Lower leg skin (tissue), 4 donors: ENCODE measurements at places on chromosomes 2 and 18.

DNA sequence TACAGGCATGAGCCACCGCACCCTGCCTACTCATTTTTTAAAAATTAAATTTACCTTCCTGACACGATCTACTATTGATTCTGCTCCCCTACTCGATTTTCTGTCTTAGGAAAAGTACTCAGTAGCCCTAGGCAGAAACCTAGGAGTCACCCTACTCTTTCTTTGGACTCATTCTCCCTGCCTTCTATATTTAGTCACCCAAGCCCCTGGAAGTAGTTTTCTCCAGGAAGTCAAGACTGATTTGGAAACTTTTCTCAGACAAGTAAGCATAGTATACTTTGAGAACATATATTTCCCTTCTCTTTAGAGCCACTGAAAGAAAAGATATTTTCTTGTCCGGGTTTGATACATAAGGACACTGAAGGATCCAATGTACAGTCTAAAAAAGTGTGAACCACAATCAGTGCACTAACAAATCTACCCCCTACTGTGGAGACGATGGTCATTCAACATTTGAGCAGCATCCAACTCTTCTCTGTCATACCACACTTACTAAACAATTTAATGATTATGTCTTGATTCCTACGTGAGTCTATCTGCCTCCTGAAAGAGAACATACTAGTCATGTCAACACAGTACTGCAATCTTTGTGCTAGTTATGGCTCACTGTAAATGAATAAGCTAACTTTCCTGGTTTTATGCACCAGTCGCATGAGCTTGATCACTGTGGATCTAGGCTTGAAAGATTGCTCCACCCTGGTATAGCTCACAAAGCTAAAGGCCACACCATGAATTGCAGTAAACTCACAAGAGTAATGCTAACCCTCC, 19.8 kb downstream of the YWHAQ start:
- DNase-seq: no peak

DNA sequence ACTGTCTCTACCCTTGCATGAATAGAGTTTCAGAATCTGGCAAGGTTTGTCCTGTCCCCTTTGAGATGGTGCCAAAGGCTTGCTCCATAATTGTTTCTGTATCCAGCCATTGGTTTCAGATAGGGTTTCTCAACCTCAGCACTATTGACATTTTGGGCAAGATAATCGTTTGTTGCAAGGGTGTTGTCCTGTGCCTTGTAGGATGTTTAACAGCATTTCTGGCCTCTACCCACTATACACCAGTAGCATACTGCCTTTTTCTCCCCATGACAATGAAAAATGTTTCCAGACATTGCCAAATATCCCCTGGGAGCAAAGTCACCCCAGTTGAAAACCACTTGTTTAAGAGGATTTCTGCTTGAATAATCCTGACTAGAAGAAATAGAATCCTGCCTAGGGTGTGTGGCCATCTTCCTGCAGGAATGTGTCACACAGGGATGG, 126.8 kb downstream of the CDC42EP3 start:
- no peak for DNase-seq

- no peak for DNase-seq
Measured at GRCh38 chr18:45687621-45688020, 36.4 kb upstream of the SLC14A1 start.

- no peak for DNase-seq
Measured at GRCh38 chr2:50863856-50864255, 168.1 kb downstream of the NRXN1 start.

DNA sequence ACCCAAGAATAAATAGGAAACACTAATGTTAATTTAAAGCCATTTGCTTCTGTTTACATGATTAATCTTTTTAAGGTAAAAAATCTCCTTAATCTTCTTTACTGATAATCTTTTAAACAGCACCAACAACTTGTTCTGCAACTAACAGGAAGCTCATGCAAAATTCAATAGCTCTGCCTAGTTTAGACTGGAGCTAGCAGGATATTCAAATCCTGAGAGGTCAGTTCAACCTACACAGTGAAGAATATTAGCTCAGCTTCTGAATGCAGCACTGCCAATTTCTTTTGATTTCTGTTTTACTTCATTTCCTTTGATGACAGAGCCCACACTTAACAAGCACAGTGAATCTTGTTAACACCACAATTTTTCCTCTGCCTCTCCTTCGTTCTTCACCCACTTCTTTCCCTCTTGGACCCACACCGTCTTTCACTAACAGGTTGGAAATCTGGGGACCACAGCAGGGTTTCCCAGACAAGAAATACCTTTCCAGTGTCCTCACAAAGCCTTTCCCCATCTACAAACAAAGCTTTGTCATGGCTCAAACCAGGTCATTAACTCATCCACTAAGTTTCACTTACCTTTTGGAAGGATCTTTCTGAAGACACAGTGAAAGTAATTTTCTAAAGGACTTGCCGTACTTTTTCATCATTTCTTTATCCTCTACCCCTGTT, 109.8 kb downstream of the STK39 start:
- DNase-seq: no peak

- peak; percentile 87 for DNase-seq
Measured at GRCh38 chr2:230713331-230714135, 891 bp downstream of the CAB39 start.

DNA sequence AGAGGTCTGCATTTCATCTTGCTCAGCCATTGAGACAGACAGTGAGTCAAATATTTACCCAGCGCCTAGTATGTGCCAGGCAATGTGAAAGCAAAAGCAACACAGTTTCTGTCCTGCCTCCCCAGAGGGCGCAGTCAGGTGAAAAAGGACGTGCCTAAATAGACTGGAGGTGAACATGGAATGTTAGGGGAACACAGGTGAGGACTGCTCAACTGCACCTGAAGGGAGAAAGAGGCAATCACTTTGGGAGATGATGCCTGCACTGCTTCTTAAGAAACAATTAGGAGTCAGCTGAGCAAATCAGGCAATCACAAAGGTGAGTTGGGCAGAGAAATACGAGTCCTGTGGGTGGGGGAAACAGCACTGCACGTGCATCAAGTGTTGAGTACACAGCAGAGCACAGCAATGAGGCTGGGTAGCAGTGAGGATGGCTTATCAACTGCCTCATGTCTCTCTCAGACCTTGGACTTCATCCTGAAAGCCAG, 218.3 kb upstream of the SMAD7 start:
- no peak for DNase-seq

- no peak for DNase-seq
Measured at GRCh38 chr2:143725400-143725799, 596.2 kb downstream of the ARHGAP15 start.

DNA sequence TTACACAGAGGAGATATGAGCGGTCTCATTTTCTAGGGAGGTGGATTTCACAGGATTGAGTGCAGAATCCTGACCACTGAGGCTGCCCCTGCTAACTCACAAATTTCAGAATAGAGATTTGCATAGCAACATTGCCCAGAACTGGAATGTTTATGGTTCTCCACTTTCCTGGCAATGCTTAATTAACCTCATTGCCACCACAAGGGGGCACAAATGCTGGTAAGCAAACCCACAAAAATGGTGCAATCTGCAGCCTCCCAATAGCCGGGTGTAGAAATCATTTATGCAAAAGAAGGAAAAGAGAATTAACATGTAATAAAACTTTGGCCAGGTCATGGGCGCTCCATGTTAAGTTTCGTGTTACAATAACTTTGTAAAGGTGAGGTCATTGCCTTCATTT, 112.4 kb downstream of the CYRIA start:
- peak; percentile 14 for DNase-seq

GRCh38 chr18:3760741-3761140, 310.8 kb downstream of the TGIF1 start:
- no peak for DNase-seq

DNA sequence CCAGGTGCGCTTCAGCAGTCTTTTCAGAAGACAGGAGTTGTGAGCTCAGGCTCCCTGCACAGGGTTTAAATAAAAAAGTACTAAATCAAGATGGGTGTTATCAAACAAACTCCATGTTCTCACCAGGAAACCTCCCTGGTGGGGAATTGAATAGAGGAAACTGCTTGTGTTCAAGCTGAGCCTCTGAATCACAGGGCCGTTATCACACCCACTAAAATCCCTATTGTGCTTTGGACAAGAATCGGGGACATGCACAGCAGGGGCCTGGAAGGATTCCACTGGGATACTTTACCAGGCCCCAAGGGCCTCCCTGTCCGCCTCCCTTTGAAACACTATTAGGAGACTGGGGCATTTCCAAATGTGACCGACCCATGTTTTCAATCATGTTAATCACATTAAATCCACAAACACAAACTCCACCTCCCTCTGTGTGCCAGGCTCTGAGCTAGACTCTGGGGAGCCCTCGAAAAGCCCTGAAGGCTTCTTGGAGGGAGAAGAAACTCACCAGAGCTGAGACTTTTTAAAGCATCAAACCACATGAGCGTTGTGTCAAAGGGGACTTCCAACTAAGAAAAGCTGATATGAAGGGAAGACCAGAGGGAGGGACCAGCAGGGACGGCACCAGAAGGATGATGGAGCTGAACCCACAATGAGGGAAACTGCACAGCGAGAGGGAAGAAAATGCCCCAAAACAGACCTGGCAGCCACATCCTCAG, 458.7 kb upstream of the ID2 start:
- DNase-seq: no peak

- DNase-seq: no peak
Measured at GRCh38 chr2:153005071-153005730, 286.8 kb downstream of the ARL6IP6 start.

DNA sequence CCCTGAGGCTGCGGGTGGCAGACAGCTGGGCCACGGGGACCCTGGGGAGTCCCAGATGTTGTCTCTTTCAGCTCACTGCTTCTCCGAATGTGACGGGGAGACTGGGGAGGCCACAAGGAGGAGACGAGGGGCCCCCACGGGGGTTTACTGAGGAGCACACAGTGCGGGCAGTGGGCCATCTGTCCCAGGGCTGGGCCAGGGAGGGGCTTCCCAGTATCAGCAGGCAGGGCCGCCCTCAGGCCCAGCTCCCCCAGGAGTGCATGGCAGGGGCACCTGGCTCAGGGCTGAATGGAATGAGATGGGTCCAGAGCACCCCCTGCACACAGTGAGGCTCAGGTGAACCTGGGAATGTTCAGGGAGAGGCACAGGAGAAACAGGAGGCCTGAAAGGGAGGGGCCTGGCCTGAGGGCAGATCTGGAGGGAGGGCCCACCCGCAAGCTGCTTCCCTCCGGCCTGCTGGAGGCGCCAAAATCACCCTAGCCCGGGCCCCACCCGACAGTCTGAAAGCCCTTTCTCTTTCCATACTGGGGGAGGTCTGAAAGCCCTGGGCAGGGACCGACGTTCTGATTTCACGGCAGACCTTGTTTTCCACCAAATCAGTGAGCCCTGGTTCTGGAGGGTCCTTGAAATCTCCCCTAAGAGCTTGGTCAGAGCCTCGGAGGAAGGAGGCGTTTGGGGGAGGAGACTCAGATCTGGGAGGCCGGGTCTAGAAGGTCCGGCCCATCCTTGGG, 35.5 kb upstream of the PTMA start:
- DNase-seq: no peak

DNA sequence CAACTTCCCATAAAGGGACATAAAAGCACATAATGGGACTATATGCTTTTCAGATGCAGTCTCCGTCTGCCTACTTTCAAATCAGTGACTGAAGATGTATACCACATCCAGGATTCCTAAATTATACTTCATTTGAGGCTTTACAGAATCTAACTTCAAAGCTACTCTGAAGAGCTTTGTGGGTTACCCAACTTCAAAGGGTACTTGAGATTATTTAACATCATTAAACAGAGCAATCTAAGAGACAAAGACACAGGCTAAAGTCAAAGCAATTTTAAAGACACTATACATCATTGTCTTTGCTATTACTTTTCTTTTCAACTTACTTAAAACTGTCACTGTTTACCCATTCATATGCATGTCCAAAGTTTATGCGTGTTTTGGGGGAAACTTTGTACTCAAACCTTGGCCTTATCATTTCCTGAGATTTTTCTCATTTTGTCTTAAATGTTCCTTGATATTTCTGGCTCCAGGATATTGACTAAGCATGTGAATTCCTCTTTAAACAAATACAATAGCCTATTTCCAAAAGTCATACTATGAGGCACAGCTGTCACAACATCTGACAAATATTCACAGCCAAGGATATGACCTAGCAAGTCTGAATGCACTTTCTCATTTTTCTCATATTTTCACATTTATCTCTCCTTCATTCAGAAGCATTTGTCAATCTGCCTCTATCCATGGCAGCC, 1985.1 kb upstream of the PIK3C3 start:
- DNase-seq: no peak

DNA sequence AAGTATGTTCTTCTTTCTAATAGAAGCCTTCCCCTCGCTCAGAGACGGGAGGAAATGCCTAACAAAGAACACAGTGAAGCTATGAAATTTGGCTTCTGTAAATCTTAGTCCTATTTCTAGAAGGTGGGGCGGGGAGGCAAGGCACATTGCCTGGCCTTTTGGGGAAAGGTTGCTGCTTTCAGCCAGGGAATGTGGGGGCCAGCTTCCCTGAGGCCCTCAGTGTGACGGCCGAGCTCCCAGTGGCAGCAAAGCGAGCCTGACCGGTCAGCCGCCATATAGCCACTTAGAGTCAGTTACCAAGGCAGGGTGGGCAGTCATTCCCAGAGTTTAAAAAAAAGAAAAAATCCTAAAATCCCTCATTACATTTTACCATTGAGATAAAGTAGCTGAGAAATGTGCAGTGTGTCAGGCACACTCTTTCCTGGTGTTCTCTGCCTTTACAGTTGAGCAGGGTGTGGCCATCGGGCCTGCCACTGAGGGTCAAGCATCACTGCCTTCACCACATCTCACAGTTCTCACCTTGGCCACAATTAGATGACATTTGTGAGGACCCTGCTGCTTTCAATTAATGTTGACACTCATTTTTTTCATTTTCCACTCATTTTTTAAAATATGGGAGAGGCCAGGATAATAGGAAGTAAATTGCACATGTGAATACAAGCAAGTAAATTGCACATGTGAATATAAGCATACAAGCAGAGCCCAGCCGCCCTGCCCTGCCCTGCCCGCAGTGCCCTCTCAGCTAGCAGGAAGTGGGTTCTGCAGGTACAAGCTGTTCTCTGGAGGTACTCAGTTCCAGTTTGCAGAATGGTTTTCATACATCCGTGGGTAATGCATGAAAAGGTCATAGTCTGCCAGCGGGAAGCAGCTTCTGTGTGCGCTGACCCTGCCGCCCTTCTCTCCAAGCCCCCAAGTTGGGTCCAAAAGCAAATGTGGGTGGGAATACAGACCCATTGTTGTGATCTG, 76.9 kb downstream of the WDSUB1 start:
- no peak for DNase-seq

- peak; percentile 56 for DNase-seq
Measured at GRCh38 chr2:229273723-229274338, 2.7 kb upstream of the PID1 start.

- no peak for DNase-seq
Measured at GRCh38 chr2:25009954-25010353, 31.9 kb upstream of the EFR3B start.

DNA sequence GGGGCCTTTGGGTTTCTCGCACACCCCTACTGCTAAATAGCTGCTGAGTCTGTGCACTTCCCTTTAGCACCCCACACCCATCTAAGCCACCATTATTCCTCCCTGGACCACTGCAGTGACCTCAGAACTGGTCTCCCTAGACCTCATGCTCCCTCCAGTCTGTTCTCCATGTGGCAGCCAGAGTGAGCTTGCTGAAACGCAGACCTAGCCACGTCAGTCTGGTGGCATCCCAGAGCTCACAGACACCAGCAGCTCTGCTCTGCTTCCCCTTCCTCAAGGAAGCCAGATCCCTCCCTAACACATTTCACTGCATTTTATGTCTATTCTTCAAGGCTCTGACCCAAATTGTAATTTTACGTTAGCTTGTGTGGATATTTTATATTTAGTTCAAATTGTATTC, 144.4 kb downstream of the DYSF start:
- no peak for DNase-seq

- DNase-seq: no peak
Measured at GRCh38 chr18:35717182-35717581, 135.6 kb downstream of the GALNT1 start.
